ENCODE measurements at places on chromosomes 13 and 19. TPM values are rescaled to one million over a fixed set of nuclear protein-coding genes. Genes with fewer than 3 reads are reported as not detected.

DNA sequence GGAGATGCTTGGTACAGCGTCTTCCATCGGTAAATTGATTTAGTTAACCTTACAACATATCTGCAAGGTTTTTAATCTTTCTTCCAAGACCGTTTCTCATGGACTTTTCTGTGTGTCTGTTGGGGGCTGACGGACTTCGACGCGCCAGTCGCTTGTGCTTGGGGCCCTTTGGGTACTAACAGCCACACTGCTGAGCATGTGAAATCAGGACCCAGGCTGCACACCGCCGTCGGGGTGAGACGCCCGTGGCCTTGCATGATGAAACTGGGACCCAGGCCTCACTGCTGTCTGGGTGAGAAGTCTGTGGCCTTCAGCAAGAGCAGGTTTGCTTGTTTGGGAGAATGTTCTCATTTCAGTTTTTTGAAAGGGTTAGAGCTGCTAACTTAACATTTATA, 9.8 kb downstream of the ATP4B start:
- no peak overlapping the region for H3K27ac ChIP-seq
- H3K4me3 ChIP-seq, result no peak overlapping the region

GRCh38 chr19:15928321-15928720, 6.0 kb downstream of the CYP4F11 start:
- no peak for DNase-seq
- H3K27me3 ChIP-seq, result no peaks in the 10 kb centered on the region
- H3K27ac ChIP-seq, result no peak overlapping the region
- no peak overlapping the region for H3K4me3 ChIP-seq
- no peaks in the 10 kb centered on the region for H3K4me1 ChIP-seq
- H3K36me3 ChIP-seq, result no peaks in the 10 kb centered on the region

GRCh38 chr19:45484273-45484945, 12.4 kb downstream of the RTN2 start:
- H3K4me3 ChIP-seq, result no peak overlapping the region
- H3K27ac ChIP-seq, result no peak overlapping the region
- no peaks in the 10 kb centered on the region for H3K4me1 ChIP-seq
- H3K36me3 ChIP-seq, result no peaks in the 10 kb centered on the region

GRCh38 chr19:6362351-6362801, 1.0 kb downstream of the CLPP start:
- peaks cover 4% of the 10 kb centered on the region for H3K4me1 ChIP-seq
- H3K27ac ChIP-seq, result peak overlapping the region; percentile 49
- H3K27me3 ChIP-seq, result no peaks in the 10 kb centered on the region
- H3K4me3 ChIP-seq, result peak overlapping the region; percentile 58
- H3K36me3 ChIP-seq, result peaks cover 5% of the 10 kb centered on the region

GRCh38 chr13:108919036-108919907, 289.9 kb downstream of the MYO16 start:
- H3K4me3 ChIP-seq, result no peak overlapping the region
- DNase-seq, result peak; percentile 34
- H3K27me3 ChIP-seq, result no peaks in the 10 kb centered on the region

DNA sequence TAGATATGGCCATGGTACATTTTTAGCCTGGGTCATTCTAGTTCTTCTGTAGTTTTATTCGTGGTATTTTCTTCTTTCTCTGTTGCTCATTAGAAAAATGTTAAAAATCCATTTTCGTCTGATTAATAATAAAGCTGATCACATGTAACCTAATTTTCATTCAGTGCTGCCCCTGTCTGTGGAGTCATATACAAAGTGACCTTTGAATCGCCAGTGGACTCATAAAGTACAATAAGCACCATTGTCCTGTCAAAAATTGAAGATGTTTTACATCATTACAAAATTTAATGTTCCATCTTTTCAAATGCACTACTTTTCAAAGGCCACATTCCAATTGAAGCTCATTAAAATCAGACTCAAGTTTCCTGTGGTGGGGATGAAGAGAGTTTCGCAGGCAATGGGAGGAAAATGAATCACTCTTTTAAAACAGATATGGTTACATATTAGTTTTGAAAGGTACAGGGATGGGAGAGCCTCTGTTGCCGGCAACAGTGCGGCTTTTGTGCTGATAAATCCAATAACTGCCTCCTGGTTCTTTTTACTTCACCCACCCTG, 205.4 kb downstream of the ZNF536 start:
- no peak for DNase-seq
- H3K27ac ChIP-seq, result no peak overlapping the region
- H3K27me3 ChIP-seq, result no peaks in the 10 kb centered on the region
- H3K36me3 ChIP-seq, result no peaks in the 10 kb centered on the region
- H3K4me3 ChIP-seq, result no peak overlapping the region
- H3K4me1 ChIP-seq, result no peaks in the 10 kb centered on the region

GRCh38 chr13:111537843-111538499, 217.5 kb downstream of the TEX29 start:
- H3K36me3 ChIP-seq, result no peaks in the 10 kb centered on the region
- peaks cover 12% of the 10 kb centered on the region for H3K27me3 ChIP-seq
- H3K4me3 ChIP-seq, result no peak overlapping the region
- no peak for DNase-seq
- H3K4me1 ChIP-seq, result no peaks in the 10 kb centered on the region

DNA sequence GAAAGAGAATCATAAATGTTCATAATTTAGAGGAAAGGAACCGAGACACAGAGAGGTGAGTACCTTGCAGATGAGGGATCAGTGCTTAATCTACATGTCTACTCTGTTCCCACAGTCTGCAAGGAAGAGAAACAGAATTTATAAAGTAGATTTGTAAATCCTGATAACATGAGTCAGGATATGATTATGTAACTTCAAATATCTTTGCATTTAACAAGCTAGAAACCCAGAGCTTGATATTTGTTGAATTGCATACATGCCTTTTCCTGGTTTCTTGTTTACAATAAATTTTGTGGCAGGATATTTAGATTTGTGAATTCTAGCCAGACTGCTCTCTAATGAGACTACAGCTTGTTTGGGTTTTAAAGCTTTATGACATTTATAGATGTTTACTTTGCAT, 219.2 kb downstream of the ENOX1 start:
- no peak for DNase-seq
- no peaks in the 10 kb centered on the region for H3K27me3 ChIP-seq
- peaks cover 5% of the 10 kb centered on the region for H3K4me1 ChIP-seq
- H3K4me3 ChIP-seq, result no peak overlapping the region
- no peaks in the 10 kb centered on the region for H3K36me3 ChIP-seq
- H3K27ac ChIP-seq, result no peak overlapping the region

- H3K27me3 ChIP-seq, result no peaks in the 10 kb centered on the region
- H3K27ac ChIP-seq, result peak within 1 kb of the TSS; percentile 71
- peak within 1 kb of the TSS; percentile 87 for H3K4me3 ChIP-seq
- DNase-seq, result peak; percentile 88
- H3K36me3 ChIP-seq, result peaks cover 17% of the 10 kb centered on the region
- no peaks in the 10 kb centered on the region for H3K4me1 ChIP-seq
Observed at GRCh38 chr19:36573020-36573894, at the start of gene ZNF529. Gene ZNF529, minus strand, starts transcription at chr19:36573292. Its CDS starts 946 bp downstream, at chr19:36572346.

DNA sequence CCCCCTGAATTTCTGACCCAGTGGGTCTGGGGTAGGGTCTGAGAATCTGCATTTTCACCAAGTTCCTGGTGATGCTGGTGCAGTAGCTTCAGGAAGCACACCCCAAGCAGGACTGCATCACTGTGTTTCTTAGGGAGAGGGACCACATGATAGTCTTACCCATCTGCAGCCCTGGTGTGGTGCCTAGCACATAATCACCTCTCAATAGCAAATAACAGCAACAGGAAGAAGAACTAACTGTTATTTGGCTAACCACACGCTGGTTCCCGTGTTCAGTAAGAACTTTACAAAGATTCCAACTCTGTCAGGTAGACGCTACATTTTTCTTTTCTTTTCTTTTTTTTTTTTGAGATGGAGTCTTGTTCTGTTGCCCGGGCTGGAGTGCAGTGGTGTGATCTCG, 41.9 kb upstream of the SPATA13 start:
- no peak overlapping the region for H3K27ac ChIP-seq
- peaks cover 7% of the 10 kb centered on the region for H3K27me3 ChIP-seq
- no peaks in the 10 kb centered on the region for H3K4me1 ChIP-seq
- DNase-seq, result no peak

GRCh38 chr13:102724923-102725322, 30.1 kb upstream of the METTL21C start:
- DNase-seq, result peak; percentile 3
- no peak overlapping the region for H3K27ac ChIP-seq
- H3K4me3 ChIP-seq, result no peak overlapping the region
- no peaks in the 10 kb centered on the region for H3K27me3 ChIP-seq

GRCh38 chr19:6393983-6394412, 1.0 kb upstream of the GTF2F1 start:
- peak overlapping the region; percentile 97 for H3K27ac ChIP-seq
- H3K36me3 ChIP-seq, result peaks cover 12% of the 10 kb centered on the region
- no peak for DNase-seq
- peak overlapping the region; percentile 94 for H3K4me3 ChIP-seq
- peaks cover 12% of the 10 kb centered on the region for H3K4me1 ChIP-seq

- DNase-seq, result peak; percentile 67
- H3K27me3 ChIP-seq, result no peaks in the 10 kb centered on the region
- H3K4me1 ChIP-seq, result no peaks in the 10 kb centered on the region
- peak overlapping the region; percentile 33 for H3K27ac ChIP-seq
Observed at GRCh38 chr19:53196777-53197396, 3.7 kb upstream of the ZNF665 start.

DNA sequence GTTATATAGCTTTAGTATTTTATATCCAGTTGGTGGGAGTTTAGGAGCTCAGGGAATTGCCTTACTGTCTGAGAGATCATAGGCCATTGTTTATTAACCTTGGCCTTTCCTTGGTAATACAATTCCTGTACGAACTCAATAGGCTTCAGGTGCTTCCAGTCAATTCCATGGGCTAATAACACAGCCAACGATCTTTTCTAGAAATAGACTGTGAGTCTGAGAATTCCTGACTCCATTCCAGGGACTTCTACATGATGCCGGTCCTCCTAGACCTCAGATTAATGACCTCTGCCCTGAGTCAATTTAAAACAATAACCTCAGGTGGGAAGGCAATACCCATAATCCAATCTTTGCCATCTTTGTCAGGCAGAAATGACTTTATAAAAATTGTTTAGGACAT, 39.6 kb upstream of the KLF12 start:
- H3K4me3 ChIP-seq, result no peak overlapping the region
- no peak for DNase-seq
- H3K27ac ChIP-seq, result no peak overlapping the region
- no peaks in the 10 kb centered on the region for H3K27me3 ChIP-seq

GRCh38 chr13:38417727-38418126, 68.1 kb downstream of the UFM1 start:
- no peak overlapping the region for H3K4me3 ChIP-seq
- H3K4me1 ChIP-seq, result no peaks in the 10 kb centered on the region
- H3K27me3 ChIP-seq, result no peaks in the 10 kb centered on the region
- no peak overlapping the region for H3K27ac ChIP-seq

DNA sequence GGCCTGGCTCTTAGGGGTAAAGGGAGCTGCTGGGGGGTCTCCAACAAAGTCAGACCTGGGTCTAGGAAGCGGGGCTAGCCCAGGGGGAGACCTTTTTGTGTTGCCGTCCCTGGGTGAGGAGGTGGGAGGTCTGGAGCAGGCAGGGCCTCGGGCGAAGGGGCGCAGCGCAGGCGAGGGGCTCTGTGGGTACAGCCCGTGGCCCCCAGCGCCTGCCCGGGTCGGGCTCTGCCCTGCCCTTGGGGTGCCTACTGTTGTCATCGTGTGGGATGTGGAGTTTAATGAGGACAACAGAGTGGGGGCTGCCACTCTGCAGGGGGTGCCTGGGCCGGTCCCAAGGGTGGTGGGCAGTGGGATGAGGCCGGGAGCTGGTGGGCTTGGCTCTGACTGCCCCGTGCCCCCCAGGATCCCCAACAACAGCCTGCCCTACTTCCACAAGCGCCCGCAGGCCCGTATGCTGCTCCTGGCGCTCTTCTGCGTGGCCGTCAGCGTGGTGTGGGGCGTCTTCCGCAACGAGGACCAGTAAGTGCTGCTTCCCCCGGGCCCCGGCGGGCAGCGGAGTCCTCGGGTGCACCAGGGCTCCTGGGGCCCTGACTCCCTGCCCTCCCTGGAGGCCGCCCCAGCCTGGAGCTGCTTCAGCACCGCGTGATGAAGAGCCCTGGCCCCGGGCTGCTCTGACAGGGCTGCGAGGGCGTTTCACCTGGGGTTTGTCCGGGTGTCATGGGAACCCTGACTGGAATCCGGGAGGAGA, 12.2 kb downstream of the SPPL2B start:
- no peak overlapping the region for H3K4me3 ChIP-seq
- H3K36me3 ChIP-seq, result no peaks in the 10 kb centered on the region
- no peak for DNase-seq
- H3K27me3 ChIP-seq, result no peaks in the 10 kb centered on the region
- H3K27ac ChIP-seq, result no peak overlapping the region

GRCh38 chr13:30564489-30564888, 53.2 kb upstream of the USPL1 start:
- peaks cover 13% of the 10 kb centered on the region for H3K4me1 ChIP-seq
- H3K27ac ChIP-seq, result no peak overlapping the region
- H3K4me3 ChIP-seq, result no peak overlapping the region
- H3K27me3 ChIP-seq, result no peaks in the 10 kb centered on the region

- no peak overlapping the region for H3K27ac ChIP-seq
- no peak overlapping the region for H3K4me3 ChIP-seq
- H3K36me3 ChIP-seq, result no peaks in the 10 kb centered on the region
- DNase-seq, result peak; percentile 91
- H3K27me3 ChIP-seq, result no peaks in the 10 kb centered on the region
- peaks cover 6% of the 10 kb centered on the region for H3K4me1 ChIP-seq
Observed at GRCh38 chr13:47250146-47250545, 353.3 kb upstream of the HTR2A start.

DNA sequence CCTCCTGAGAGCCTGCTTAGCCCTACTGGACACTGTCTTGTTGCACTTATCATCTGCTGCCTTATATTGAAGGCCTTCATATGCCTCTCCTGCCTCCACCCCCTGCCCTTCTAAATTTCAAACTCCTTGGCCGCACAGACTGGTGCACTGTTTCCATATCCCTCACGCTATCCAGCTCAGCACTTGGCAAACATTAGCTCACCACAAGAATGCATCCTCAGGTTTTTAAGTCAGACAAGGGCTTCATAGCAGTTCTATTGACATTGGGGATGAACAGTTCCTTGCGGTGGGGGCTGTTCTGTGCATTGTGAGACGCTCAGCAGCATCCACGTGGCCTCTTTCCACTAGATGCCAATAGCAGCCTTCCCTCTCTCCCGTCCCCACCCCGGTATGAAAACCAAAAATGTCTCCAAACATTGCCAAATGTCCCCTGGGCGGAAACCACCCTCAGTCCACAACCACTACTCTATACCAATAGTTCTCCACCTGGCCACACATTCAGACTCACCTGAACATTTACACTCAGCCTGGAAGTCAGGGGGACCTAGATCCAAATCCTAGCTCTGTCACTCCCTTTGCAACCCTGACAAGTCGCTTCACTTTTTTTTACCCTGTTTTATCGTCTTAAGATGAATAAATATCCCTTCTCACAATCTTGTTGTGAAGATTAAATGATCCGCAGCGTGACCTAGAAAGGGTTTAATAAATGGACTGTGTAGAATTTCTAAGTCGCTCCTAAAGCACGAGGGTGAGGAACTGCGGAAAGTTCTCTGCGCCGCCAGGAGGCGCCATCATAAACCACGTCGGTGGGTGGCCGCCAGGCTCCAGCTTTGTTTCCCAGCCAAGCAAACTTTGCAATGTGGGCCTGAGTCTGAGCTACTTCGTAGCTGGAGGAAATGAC, 3.6 kb upstream of the CEACAM3 start:
- DNase-seq, result peak; percentile 60
- no peak overlapping the region for H3K4me3 ChIP-seq
- H3K27ac ChIP-seq, result no peak overlapping the region
- H3K4me1 ChIP-seq, result peaks cover 2% of the 10 kb centered on the region
- H3K36me3 ChIP-seq, result no peaks in the 10 kb centered on the region

Gene SSC5D
- 66.1 TPM for total RNA-seq

Gene CEACAM16
- total RNA-seq, result 0.14 TPM

Gene ZNF536
- 0.43 TPM for total RNA-seq

Gene THSD1
- total RNA-seq, result 14.4 TPM

Gene SYMPK
- total RNA-seq, result 70.0 TPM

Gene TIMM44
- total RNA-seq, result 71.1 TPM

Gene NLRP4
- total RNA-seq, result not detected

Gene GPR12
- total RNA-seq, result 0.14 TPM
